ENCODE measurements at places on chromosomes 16 and 17. TPM values are rescaled to one million over a fixed set of nuclear protein-coding genes. Genes with fewer than 3 reads are reported as not detected.

DNA sequence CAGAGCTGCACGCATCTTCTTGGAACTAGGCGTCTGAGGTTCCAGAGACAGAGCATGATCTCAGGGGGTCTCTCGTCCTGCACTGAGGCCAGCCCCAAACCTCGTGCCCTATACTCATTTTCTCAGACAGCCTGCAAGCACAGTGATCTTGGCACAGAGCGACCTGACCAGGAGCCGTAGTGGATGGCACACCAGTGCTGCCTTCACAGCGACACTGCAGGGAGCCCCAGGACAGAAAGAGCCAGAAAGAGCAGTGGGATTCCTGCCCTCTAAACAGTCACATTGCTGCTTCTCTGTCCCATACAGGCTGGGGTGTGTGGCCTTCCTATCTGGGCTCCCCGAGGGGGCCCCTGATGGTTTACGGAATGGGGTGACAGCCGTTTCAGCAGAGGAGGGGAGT, 131.0 kb downstream of the RBFOX3 start:
- DNase-seq: no peak

GRCh38 chr16:15961060-15961511, 11.7 kb downstream of the ABCC1 start:
- DNase-seq: no peak

GRCh38 chr16:66888647-66889615, 8.6 kb downstream of the PDP2 start:
- DNase-seq: no peak

DNA sequence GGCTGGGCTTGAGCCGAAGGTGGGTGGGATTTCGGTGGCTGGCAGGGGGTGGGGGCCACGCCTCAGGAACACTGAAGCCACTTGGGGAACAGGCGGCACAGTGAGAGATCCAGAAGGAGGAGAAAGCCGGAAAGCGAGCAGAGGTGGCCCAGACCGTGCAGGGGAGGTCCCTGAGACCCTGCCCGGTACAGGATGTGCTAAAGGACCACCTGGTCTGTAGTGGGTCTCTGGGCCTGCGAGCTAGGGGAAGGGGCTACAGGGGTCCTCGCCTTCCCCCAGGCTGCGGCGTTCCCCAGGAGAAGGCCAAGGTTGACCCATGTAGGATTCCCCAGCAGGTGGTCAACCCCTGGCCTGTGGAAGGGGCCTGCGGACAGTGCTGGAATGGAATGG, at the start of gene TLE7:
Gene TLE7 (minus strand): TSS at position 4 of the 390 bp plus-strand sequence. CDS start 8,730 bp downstream, outside the sequence.
- no peak for DNase-seq

The ASIC2 gene
- not detected for total RNA-seq

The TNP2 gene
- not detected for total RNA-seq

GRCh38 chr16:68643227-68643626, 1.9 kb upstream of the CDH3 start:
- DNase-seq: no peak

GRCh38 chr17:32261417-32261736, 4.3 kb upstream of the RHBDL3 start:
- no peak for DNase-seq

- DNase-seq: no peak
These were observed at the start of gene CDH8 for GRCh38 chr16:62036101-62036801. TSS of gene CDH8 (minus strand) at chr16:62036438. CDS start at chr16:62021403, 15,035 bp downstream.

- DNase-seq: no peak
These were observed 17.9 kb downstream of the TBC1D28 start for GRCh38 chr17:18626152-18626870.

GRCh38 chr16:74742051-74742481, 32.6 kb downstream of the FA2H start:
- no peak for DNase-seq

The TVP23B gene
- total RNA-seq: 47.8 TPM

GRCh38 chr17:30958187-30958586, 12.7 kb upstream of the RNF135 start:
- no peak for DNase-seq

The ABCA10 gene
- total RNA-seq: 0.34 TPM

The CCNF gene
- total RNA-seq: 60.8 TPM

DNA sequence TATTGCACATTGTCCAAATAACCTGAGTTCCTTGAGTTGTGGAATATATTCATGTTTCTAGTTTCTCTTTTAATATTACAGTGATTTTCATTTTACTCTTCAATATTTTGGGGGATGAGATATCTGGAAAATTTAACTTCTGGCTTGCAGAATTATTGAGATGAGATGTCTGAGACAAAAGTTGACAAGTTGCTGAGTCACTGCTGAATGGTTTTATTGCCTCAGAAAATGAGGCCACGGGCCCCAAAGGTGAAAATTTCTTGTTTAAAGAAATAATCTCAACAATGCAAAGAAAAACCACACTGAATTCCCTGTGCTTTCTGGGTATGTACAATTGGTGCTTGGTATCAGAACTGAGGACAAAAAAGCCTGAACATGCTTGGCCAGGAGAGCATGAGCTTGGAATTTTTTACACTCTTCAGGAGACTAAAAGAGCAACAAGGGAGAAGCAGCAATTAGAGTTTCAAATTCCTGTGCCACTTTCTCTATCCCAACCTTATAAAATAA, 129.2 kb upstream of the TOM1L1 start:
- DNase-seq: no peak

The SPHK1 gene
- 4.6 TPM for total RNA-seq

DNA sequence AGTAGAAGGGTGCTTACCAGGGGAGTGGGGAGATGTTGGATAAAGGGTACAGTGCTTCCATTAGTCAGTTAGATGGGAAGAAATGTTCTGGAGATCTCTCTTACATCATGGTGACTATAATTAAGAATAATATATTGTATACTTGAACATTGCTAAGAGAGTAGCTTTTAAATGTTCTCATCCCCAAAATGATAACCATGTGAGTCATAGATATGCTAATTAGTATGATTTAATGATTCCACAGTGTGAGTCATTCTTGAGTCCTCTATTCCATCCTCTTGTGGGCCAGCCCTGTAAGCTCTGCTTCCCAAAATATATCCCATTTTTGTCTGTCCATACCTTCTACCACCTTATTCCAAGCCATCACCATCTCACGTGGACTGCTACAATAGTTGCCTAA, 80.6 kb upstream of the CDH11 start:
- DNase-seq: no peak

- no peak for DNase-seq
These were observed 1.4 kb downstream of the GOT2 start for GRCh38 chr16:58732545-58733247.

- no peak for DNase-seq
These were observed 1.0 kb downstream of the HSD11B2 start for GRCh38 chr16:67431775-67432505.

DNA sequence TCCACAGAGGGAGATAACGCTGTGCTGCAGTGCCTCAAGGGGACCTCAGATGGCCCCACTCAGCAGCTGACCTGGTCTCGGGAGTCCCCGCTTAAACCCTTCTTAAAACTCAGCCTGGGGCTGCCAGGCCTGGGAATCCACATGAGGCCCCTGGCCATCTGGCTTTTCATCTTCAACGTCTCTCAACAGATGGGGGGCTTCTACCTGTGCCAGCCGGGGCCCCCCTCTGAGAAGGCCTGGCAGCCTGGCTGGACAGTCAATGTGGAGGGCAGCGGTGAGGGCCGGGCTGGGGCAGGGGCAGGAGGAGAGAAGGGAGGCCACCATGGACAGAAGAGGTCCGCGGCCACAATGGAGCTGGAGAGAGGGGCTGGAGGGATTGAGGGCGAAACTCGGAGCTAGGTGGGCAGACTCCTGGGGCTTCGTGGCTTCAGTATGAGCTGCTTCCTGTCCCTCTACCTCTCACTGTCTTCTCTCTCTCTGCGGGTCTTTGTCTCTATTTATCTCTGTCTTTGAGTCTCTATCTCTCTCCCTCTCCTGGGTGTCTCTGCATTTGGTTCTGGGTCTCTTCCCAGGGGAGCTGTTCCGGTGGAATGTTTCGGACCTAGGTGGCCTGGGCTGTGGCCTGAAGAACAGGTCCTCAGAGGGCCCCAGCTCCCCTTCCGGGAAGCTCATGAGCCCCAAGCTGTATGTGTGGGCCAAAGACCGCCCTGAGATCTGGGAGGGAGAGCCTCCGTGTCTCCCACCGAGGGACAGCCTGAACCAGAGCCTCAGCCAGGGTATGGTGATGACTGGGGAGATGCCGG, 769 bp downstream of the CD19 start:
- no peak for DNase-seq

The RANGRF gene
- 33.2 TPM for total RNA-seq

The CRYBA1 gene
- not detected for total RNA-seq

DNA sequence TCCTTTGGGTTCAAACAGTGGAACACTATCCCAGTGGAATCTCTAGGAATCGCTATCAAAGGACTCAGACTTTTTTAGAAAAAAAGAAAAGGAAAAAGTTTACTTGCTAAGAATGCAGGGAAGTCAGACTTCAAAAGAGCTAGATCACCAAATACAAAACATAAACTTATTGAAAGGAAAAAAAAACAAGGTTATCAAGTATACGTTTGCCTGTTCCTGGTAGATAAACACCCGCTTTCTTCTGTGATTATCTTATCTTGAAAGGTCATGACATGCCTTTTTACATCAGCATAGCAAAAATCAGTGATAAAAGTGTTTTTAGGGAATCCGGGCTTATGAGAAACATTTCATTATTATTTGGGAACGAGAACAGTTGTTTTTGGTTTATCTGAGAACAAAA, 129.3 kb upstream of the TMEM97 start:
- DNase-seq: no peak
